Thyroid gland (tissue), 4 donors: ENCODE measurements at places on chromosomes 2 and 18. TPM values are rescaled to one million over a fixed set of nuclear protein-coding genes. Genes with fewer than 3 reads are reported as not detected.

DNA sequence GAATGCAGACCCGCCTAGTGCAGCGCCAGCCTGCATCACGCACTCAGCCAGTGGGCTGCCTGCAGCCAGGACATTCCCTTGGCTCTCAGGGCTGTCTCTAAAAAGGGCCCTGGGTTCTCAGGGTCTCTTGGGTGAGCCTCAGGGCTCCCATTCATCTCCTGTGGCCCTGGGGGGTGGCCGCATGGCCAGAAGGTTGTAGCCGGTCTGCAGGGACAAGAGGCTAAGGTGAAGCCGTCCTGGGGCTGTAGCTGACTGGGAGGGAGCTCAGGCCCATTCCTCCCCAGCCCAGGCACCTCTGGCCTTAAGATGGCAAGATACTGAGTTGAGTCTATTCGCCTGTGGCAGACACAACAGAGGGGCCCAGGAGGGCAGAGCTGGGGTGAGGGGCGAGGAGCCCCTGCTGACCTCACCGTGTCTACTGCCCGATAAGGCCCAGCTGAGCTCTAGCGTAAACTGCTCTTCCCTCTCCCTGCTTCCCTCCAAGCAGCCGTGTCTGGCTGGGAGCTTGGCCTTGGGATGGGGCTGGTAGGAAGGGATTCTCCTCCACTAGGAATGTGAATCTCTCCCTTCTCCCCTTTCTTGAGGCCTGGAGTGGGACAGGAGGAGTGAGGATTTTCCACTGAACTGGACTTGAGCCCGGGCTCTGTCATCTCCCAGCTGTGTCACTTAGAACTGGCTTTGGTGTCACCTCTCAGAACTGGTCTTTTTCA, 37.9 kb downstream of the INHBB start:
- DNase-seq = no peak
- no peak overlapping the region for H3K4me3 ChIP-seq
- no peak overlapping the region for H3K27ac ChIP-seq
- H3K27me3 ChIP-seq = no peaks in the 10 kb centered on the region
- H3K36me3 ChIP-seq = no peaks in the 10 kb centered on the region

DNA sequence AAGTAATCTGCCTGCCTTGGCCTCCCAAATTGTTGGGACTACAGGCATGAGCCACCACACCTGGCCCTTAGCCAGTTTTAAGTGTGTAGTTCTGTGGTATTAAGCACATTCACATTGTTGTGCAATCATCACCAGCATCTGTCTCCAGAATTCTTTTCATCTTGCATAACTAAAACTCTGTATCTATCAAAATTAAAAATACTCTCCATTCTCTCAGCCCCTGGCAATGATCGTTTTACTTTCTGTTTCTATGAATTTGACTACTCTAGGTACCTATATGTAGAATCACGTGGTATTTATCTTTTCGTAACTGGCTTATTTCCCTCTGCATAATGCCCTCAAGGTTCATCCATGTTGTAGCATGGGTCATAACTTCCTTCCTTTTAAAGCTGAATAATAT, 45.5 kb upstream of the CAVIN2 start:
- H3K4me3 ChIP-seq = no peak overlapping the region
- H3K27me3 ChIP-seq = no peaks in the 10 kb centered on the region
- no peaks in the 10 kb centered on the region for H3K4me1 ChIP-seq
- no peak overlapping the region for H3K27ac ChIP-seq
- H3K36me3 ChIP-seq = no peaks in the 10 kb centered on the region
- no peak for DNase-seq

DNA sequence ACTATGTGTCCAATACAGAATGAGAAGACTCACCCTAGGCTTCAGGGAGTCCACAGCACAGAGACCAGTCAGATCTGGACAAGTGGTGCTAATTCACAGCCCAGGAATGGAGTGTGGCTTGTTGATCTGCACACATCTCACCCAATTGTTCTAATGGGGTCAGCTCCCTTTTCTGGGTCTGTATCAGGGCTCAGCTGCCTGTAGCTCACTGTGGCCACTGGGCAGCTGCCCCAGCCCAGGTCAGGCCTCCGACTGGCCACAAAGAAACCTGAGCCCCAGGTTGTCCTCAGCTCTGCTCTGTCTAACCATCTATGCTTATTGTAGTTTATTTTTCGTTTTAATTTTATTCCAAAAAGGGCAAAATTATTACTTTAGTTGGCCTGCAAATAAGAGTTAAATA, 202.3 kb upstream of the RAB6C start:
- DNase-seq = no peak
- no peak overlapping the region for H3K4me3 ChIP-seq
- H3K4me1 ChIP-seq = no peaks in the 10 kb centered on the region
- H3K36me3 ChIP-seq = no peaks in the 10 kb centered on the region
- no peak overlapping the region for H3K27ac ChIP-seq
- H3K27me3 ChIP-seq = no peaks in the 10 kb centered on the region

The MREG gene
- total RNA-seq = 5.3 TPM

DNA sequence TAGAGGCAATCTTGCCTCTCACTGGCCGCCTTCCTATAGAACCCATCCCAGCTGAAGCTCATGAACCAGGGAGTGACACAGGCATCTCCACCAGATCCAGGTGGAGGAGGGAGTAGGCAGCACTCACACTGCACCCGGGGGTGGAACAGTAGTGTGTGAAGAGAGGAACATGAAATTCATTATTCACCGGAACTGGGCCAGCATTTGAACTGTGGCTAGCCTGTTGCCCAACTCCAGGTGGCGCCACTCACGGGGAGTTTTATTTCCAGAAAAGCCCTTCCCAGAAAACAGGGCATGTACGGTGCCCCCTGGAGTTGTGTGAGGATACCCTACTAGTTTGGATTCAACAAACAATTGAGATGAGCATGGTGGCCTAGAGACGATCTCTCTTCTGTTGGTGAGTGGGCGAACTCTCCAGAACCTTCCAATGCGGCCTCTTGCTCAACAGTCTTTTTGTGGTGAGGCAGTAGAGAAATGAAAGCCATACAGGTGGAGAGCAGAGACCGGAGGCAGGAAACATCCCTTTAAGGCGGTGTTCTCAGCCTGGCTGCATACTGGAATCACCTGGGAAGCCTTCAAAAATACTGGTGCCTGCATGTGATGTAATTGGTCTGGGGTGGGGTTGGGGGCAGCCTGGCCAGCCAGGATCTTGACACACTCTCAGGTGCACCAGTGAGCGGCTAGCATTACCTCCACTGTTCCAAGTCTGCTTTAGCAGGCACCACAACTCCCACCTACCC, 73.5 kb upstream of the NEDD4L start:
- no peak overlapping the region for H3K4me3 ChIP-seq
- no peak overlapping the region for H3K27ac ChIP-seq
- H3K27me3 ChIP-seq = no peaks in the 10 kb centered on the region
- H3K4me1 ChIP-seq = no peaks in the 10 kb centered on the region

DNA sequence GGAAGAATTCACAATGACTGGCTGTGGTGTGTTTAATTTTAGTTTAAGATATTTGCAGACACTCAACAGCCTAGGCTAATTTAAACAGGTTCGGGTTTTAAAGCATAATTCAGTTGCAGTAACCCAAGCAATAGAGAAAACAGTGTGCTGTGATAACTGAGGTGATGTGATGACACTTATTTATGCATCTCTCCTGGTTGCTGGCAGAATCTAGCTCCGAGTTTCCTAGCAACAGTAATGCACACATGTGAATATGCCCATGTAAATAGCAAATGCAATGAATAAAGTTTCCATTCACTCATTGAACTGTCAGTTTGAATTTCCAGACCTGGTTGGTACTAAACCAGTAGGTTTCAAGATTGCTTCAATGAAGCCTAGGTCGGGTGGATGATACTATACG, 426.5 kb downstream of the TMX3 start:
- DNase-seq = no peak
- no peak overlapping the region for H3K27ac ChIP-seq
- no peaks in the 10 kb centered on the region for H3K27me3 ChIP-seq
- H3K36me3 ChIP-seq = no peaks in the 10 kb centered on the region
- H3K4me1 ChIP-seq = no peaks in the 10 kb centered on the region
